ENCODE measurements at places on chromosomes 3 and 15. TPM values are rescaled to one million over a fixed set of nuclear protein-coding genes. Genes with fewer than 3 reads are reported as not detected.

DNA sequence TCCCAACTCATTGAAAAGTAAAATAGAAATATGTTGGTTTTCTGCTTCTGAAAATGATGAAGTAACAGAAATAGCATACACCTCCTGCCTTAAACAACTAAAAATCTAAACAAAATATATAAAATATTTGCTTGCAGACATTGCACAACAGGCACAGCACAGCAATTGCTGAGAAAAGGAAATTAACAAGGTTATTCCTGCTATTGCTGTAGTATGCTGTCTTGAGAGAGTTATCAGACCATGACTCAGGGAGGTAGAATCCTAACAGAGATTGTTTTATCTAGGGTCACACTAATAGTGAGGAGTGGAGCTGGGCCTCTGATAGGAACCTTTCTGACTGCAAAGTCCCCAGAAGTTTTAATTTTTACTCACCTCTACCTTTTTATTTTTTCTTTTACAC is 72.6 kb downstream of the ZBTB20 start:
- no peak overlapping the region for H3K4me3 ChIP-seq
- DNase-seq: no peak
- no peaks in the 10 kb centered on the region for H3K27me3 ChIP-seq
- H3K4me1 ChIP-seq: no peaks in the 10 kb centered on the region
- no peaks in the 10 kb centered on the region for H3K36me3 ChIP-seq

GRCh38 chr15:45670091-45670490 is 35.3 kb downstream of the SQOR start:
- no peaks in the 10 kb centered on the region for H3K36me3 ChIP-seq
- no peak overlapping the region for H3K4me3 ChIP-seq
- no peak for DNase-seq
- no peaks in the 10 kb centered on the region for H3K4me1 ChIP-seq

- no peak overlapping the region for H3K4me3 ChIP-seq
- H3K4me1 ChIP-seq: no peaks in the 10 kb centered on the region
- no peaks in the 10 kb centered on the region for H3K36me3 ChIP-seq
Measured at GRCh38 chr3:20503394-20504082, 317.5 kb upstream of the SGO1 start.

DNA sequence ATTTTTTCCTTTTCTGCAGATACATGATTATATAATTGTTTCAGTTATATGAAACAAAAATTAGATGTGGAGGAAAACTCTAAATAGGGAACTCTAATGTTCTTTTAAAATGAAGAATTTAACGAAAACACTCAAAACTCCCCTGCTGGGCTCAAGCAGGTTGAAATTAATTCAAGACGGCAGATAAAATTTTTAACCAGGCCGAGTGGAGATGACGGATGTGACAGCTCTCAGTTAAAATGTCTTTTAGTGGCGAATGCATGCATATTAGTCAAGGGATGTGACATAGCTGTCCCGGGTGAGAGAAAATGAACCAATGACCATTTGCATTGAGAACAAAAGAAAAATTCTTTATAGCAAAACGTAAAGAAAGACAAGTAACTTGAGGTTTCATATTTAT is 110.1 kb downstream of the ROBO2 start:
- H3K27ac ChIP-seq: peak overlapping the region; percentile 19
- DNase-seq: no peak
- no peak overlapping the region for H3K4me3 ChIP-seq
- no peaks in the 10 kb centered on the region for H3K27me3 ChIP-seq
- H3K36me3 ChIP-seq: no peaks in the 10 kb centered on the region

DNA sequence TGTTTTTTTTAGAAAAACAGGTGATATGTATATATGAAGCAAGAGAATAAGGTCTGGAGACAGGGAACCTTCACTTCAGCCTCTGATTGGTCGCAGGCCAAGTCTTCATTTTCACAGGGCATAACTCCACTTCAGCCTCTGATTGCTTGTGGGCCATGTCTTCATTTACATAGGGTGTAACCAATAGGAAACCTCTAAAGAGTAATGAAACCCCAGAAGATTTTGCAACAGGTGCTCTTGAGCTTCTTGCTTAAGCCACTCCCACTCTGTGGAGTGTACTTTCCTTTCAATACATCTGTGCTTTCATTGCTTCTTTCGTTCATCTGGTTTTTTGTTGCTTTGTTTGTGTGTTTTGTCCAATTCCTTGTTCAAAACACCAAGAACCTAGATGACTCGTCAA is 22.6 kb upstream of the SCG3 start:
- no peaks in the 10 kb centered on the region for H3K36me3 ChIP-seq
- H3K4me1 ChIP-seq: no peaks in the 10 kb centered on the region
- no peaks in the 10 kb centered on the region for H3K27me3 ChIP-seq
- H3K27ac ChIP-seq: no peak overlapping the region
- no peak for DNase-seq
- H3K4me3 ChIP-seq: no peak overlapping the region

- DNase-seq: no peak
- no peaks in the 10 kb centered on the region for H3K4me1 ChIP-seq
- H3K4me3 ChIP-seq: no peak overlapping the region
- H3K27me3 ChIP-seq: no peaks in the 10 kb centered on the region
- H3K36me3 ChIP-seq: no peaks in the 10 kb centered on the region
- H3K27ac ChIP-seq: no peak overlapping the region
Measured at GRCh38 chr3:10973046-10973595, 19.4 kb upstream of the SLC6A1 start.

The PCLAF gene
- 34.2 TPM for total RNA-seq

The ZNF609 gene
- total RNA-seq: 52.3 TPM

DNA sequence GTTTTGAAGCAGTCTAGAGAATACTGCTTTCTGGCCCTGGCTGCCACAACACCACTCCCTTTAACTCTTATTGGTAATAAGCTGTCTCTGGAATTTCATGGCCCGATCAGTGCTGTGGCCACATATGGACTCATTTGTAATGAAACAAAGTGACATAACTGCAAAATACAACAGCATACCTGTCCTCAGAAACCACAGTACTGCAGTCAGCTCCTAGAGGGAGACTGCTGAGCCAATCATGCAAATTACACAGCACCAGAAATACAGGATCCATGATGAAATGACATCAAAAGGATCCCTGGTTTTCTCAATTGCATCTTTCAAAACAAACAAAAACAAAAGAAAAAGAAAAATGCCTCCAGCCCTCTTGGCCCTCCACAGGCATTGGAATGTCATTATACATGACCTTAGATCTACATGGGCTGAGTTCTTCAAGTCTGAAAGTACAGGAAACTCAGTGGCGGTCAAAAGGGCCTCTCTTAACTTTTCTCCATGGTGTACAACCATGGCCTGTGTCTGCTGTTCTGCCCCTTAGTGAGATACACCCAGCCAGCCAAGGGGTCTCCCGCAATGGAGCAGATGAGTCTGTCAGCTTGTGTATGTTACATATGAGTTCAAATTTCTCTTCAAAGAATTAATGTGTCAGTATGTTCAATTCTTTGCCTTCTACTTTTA is 24.9 kb upstream of the KBTBD12 start:
- no peaks in the 10 kb centered on the region for H3K4me1 ChIP-seq
- no peaks in the 10 kb centered on the region for H3K36me3 ChIP-seq
- no peak for DNase-seq
- no peaks in the 10 kb centered on the region for H3K27me3 ChIP-seq
- H3K27ac ChIP-seq: no peak overlapping the region

The BSN gene
- total RNA-seq: 1.7 TPM

- peak; percentile 49 for DNase-seq
- H3K27me3 ChIP-seq: no peaks in the 10 kb centered on the region
- H3K36me3 ChIP-seq: no peaks in the 10 kb centered on the region
- no peak overlapping the region for H3K27ac ChIP-seq
Measured at GRCh38 chr15:95259965-95260364, 1028.6 kb downstream of the MCTP2 start.

GRCh38 chr3:187139126-187139894 is at the start of gene RPL39L:
RPL39L (minus strand) TSS chr3:187139496; CDS start chr3:187121300, 18,196 bp downstream.
- DNase-seq: peak; percentile 97
- no peak within 1 kb of the TSS for H3K4me3 ChIP-seq
- H3K27ac ChIP-seq: no peak within 1 kb of the TSS
- no peaks in the 10 kb centered on the region for H3K36me3 ChIP-seq
- H3K4me1 ChIP-seq: no peaks in the 10 kb centered on the region

- DNase-seq: no peak
- no peaks in the 10 kb centered on the region for H3K27me3 ChIP-seq
- H3K4me3 ChIP-seq: no peak overlapping the region
- H3K27ac ChIP-seq: no peak overlapping the region
- no peaks in the 10 kb centered on the region for H3K4me1 ChIP-seq
- peaks cover 90% of the 10 kb centered on the region for H3K36me3 ChIP-seq
Measured at GRCh38 chr15:85658816-85659215, 135.9 kb downstream of the KLHL25 start.

The LEO1 gene
- total RNA-seq: 26.7 TPM

DNA sequence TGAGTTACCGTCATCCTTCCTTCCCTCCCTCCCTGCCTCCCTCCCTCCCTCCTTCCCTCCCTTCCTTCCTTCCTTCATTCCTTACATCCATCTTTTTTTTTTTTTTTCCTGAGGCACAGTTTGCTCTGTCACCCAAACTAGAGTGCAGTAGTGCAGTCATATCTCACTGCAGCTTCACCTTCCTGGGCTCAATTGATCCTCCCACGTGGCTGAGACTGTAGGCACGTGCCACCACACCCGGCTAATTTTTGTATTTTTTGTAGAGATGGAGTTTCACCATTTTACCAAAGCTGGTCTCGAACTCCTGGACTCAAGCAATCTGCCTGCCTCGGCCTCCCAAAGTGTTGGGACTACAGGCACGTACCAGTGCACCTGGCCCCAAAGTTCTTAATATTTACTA is 25.8 kb downstream of the USP3 start:
- H3K27me3 ChIP-seq: no peaks in the 10 kb centered on the region
- H3K36me3 ChIP-seq: no peaks in the 10 kb centered on the region
- no peak overlapping the region for H3K4me3 ChIP-seq

DNA sequence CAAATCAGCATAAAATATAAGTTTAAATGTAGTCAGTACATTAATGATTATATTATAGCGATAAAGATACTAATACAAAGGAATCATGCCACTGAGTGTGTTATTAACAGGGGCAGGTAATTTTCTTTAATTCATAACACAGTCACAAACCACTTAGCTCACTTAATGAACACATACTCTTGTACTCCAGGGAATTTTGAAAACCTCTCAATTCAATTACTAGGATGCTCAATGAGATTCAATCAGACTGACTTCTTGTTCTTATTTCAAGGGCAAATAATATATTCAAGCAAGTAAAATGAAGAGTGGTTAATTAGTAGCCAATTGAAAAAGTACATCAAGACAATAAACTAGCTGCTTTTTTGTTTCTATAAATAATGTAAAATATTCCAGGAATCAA is 5.8 kb upstream of the SUCNR1 start:
- no peak overlapping the region for H3K27ac ChIP-seq
- H3K27me3 ChIP-seq: no peaks in the 10 kb centered on the region
- H3K4me3 ChIP-seq: no peak overlapping the region
- DNase-seq: no peak
- H3K36me3 ChIP-seq: no peaks in the 10 kb centered on the region

- H3K27ac ChIP-seq: peak overlapping the region; percentile 32
- H3K4me1 ChIP-seq: no peaks in the 10 kb centered on the region
- no peaks in the 10 kb centered on the region for H3K36me3 ChIP-seq
Measured at GRCh38 chr3:13057282-13058040, 15.8 kb downstream of the IQSEC1 start.

- H3K4me3 ChIP-seq: no peak overlapping the region
- H3K4me1 ChIP-seq: peaks cover 6% of the 10 kb centered on the region
- H3K27me3 ChIP-seq: no peaks in the 10 kb centered on the region
- no peaks in the 10 kb centered on the region for H3K36me3 ChIP-seq
- DNase-seq: no peak
Measured at GRCh38 chr3:196214783-196215441, 1.4 kb upstream of the SLC51A start.

The ICE2 gene
- total RNA-seq: 107 TPM

DNA sequence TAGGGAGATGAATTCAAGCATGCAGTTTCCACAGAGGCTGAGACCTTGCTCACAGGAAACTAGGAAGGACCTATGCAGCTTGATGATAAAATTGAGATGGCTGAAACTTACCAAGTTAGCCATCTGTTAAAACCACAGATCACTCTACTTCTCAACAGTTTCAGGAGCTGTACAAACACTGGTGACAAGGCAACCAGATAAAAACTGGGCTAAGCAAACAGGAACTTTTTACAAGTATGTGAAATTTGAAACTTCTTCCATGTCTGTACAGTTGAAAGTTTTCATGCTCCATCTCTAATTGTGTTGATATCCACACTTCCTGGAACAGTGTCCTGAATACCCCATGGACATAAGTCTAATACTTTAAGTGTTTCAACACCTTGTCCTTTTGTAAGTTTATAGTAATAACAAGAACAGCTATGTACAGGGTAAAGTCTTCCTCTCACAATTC is 78.2 kb downstream of the FAIM start:
- H3K4me1 ChIP-seq: no peaks in the 10 kb centered on the region
- H3K27ac ChIP-seq: no peak overlapping the region
- H3K27me3 ChIP-seq: no peaks in the 10 kb centered on the region
- DNase-seq: no peak
- H3K4me3 ChIP-seq: no peak overlapping the region

- no peaks in the 10 kb centered on the region for H3K4me1 ChIP-seq
- H3K4me3 ChIP-seq: no peak overlapping the region
- no peaks in the 10 kb centered on the region for H3K27me3 ChIP-seq
- no peak overlapping the region for H3K27ac ChIP-seq
- H3K36me3 ChIP-seq: no peaks in the 10 kb centered on the region
Measured at GRCh38 chr3:47527952-47528725, 14.6 kb upstream of the ELP6 start.

- H3K27me3 ChIP-seq: no peaks in the 10 kb centered on the region
- peak overlapping the region; percentile 47 for H3K27ac ChIP-seq
- no peaks in the 10 kb centered on the region for H3K36me3 ChIP-seq
- no peak for DNase-seq
- H3K4me1 ChIP-seq: no peaks in the 10 kb centered on the region
Measured at GRCh38 chr3:172846103-172846561, 95.6 kb downstream of the ECT2 start.

- H3K4me3 ChIP-seq: no peak overlapping the region
- H3K27ac ChIP-seq: no peak overlapping the region
- peaks cover 48% of the 10 kb centered on the region for H3K36me3 ChIP-seq
- no peaks in the 10 kb centered on the region for H3K27me3 ChIP-seq
- peaks cover 4% of the 10 kb centered on the region for H3K4me1 ChIP-seq
Measured at GRCh38 chr3:113802795-113803455, 35.7 kb upstream of the GRAMD1C start.

The CIDEC gene
- total RNA-seq: not detected

The GPR62 gene
- total RNA-seq: 0.40 TPM

DNA sequence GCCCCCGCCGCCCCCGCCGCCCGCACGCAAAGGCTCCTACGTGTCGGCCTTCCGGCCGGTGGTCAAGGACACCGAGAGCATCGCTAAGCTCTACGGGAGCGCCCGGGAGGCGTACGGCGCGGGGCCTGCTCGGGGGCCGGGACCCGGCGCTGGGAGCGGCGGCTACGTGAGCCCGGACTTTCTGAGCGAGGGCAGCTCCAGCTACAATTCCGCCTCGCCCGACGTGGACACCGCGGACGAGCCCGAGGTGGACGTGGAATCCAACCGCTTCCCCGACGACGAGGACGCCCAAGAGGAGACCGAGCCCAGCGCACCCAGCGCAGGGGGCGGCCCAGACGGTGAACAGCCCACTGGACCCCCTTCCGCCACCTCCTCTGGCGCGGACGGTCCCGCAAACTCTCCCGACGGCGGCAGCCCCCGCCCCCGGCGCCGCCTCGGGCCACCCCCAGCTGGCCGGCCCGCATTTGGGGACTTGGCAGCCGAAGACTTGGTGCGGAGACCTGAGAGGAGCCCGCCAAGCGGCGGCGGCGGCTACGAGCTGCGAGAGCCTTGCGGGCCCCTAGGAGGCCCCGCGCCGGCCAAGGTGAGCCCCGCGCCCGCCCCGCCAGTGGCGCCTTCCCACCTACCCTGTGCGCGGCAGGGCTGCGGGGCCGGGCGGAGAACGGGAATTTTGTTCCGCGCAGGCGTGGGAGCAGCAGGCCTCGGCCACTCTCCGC is 2.4 kb downstream of the SKOR1 start:
- peak; percentile 75 for DNase-seq
- H3K4me3 ChIP-seq: no peak overlapping the region
- H3K27me3 ChIP-seq: peaks cover 100% of the 10 kb centered on the region
- H3K27ac ChIP-seq: no peak overlapping the region
- H3K36me3 ChIP-seq: no peaks in the 10 kb centered on the region
- H3K4me1 ChIP-seq: peaks cover 9% of the 10 kb centered on the region

All from endodermal cell (in vitro differentiated cells).